ENCODE measurements at places on chromosomes 12 and 14. TPM values are rescaled to one million over a fixed set of nuclear protein-coding genes. Genes with fewer than 3 reads are reported as not detected.

Gene FAM181A
- polyA plus RNA-seq = not detected

Gene TSPAN19
- not detected for polyA plus RNA-seq

Gene B3GNT4
- polyA plus RNA-seq = 0.59 TPM

Gene SLC39A5
- polyA plus RNA-seq = 1.0 TPM
